ENCODE measurements at places on chromosomes 13 and 19. TPM values are rescaled to one million over a fixed set of nuclear protein-coding genes. Genes with fewer than 3 reads are reported as not detected.
A peak's percentile ranks its signal among the peaks of the same experiment; 100 is the strongest.

Gene NACC1
- 16.8 TPM for total RNA-seq

Gene GATAD2A
- total RNA-seq: 135 TPM

Gene SIGLEC10
- 0.47 TPM for total RNA-seq

Gene ZNF816
- total RNA-seq: 6.4 TPM

Gene SMAD9
- total RNA-seq: not detected

DNA sequence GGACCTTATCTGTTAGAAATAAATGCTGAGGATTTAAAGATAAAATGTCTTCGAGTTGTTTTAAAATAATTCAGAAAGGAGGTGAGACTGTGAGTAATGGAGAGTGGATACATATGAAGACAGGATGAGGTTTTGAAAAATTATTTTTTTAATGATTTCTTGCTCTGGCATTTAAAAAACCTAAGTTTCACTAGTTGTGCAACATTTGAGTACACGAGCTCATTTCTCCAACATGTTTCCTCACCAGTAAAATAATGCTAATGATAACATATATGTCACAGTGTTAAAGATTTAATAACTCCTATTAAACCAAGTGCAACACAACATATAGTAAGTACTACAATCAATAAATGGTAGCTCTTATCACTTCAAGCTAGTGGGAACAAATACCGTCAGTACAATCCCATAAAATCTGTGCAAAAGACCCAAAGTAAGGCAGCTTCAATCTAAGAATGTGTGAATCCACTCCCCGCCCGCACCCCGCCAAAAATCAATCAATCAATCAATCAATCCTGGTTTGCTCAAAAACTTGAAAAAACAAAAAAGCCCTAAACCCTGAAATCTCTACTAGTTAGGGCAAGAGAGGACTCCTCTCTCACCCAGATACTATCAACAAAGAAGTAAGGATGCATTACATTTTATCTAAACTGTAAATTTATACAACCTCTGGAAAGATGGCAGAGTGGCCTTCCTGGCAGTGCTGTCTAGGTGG lies 1.3 kb downstream of the ALG5 start:
- DNase-seq: no peak

DNA sequence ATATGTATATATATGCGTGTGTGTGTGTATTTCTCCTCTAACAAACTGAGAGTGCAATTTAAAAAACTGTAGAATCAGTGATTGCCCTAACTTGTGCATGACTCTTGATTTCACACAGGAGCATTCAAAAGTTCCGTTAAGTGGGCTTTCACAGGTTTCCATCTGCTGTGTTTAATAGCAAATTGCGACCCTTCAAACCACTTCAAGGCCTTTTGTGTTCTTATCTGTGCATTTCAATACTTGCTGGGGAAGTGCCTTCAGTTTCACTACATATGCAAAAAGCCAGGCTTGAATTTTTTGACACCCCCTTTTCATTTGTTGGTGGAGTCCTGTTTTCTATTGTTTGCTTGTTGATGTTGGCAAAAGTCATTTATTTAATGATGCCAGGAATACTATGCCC lies 158.0 kb downstream of the TM9SF2 start:
- DNase-seq: no peak

DNA sequence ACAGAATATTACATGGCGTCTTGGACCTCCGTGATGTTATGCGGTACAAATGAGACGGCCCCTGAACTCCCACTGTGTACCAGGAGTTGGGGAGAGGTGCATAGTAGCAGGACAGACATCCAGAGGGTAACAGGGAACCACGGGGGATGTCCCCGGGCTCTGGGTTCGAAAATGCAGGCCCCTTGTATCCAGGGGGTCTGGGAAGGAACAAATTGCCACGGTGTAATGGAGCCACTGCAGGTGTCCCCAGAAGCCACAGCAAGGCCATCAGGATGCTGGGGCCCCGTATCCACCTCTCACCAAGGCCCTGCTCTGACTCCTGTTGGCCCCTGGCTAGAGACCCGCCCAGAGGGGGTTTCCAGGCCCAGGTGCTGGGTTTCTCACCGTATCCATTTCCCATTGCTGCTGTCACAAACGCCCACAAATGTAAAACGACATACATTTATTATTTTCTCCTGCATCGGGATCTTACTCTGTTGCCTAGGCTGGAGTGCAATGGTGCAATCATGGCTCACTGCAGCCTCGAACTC lies 77.8 kb downstream of the INSR start:
- no peak for DNase-seq

DNA sequence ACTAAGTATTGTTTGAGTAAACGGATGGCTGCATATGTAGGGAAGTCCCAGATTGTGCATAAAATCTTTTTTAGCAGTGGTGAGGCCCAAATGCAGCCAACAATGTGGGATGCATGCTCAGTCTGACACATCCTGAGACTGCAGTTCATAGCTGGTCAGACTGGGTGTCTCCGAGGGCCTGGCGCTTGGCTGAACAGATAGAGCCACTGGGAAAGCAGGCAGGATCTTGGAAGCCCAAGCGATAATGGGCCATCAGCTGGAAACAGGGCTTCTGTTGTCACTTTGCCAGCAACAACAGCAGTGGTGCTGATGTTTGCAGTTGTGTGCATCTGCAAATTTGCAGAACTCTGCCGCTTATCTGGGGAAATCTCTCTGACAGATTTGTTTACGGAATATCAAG lies 36.1 kb downstream of the MTUS2 start:
- no peak for DNase-seq

GRCh38 chr13:31200637-31200971 lies 829 bp downstream of the B3GLCT start:
- peak; percentile 30 for DNase-seq

GRCh38 chr13:51249255-51249654 lies 27.1 kb downstream of the FAM124A start:
- no peak for DNase-seq

GRCh38 chr13:40377783-40378182 lies 288.7 kb downstream of the FOXO1 start:
- DNase-seq: peak; percentile 51

DNA sequence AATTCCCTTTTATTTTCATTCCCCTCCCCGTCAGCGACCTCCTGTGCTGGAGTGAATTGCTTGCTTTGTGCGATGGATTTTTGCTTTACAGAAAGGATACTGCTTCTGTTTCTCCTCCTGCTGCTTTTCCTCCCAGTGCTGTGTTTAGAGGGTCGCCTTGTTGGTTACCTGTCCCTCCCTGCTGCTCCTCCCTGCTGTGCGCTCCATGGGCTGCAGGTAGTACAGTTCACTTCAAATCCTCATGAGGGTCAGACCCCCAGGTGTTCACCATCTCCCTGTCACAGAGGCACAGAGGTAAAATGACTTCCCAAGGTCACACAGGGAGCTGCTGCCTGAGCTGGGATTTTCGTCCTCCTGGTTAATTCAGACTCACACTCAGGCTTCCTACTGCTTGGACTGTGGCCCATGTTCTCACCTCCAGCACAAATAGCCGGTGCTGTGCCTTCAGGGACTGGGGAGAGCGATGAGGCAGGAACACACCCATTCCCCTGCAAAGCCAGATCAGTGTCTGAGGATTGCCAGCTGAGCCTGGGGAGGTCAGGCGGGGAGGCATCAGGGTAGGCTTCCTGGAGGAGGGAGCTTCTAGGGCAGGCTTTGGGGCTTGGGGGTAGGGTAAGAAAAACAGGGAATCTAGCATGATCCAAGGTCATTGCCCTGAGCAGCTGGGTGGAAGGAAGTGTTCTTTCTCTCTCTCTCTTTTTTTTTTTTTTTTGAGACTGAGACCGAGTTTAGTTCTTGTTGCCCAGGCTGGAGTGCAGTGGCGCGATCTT lies 14.4 kb downstream of the BICRA start:
- no peak for DNase-seq

DNA sequence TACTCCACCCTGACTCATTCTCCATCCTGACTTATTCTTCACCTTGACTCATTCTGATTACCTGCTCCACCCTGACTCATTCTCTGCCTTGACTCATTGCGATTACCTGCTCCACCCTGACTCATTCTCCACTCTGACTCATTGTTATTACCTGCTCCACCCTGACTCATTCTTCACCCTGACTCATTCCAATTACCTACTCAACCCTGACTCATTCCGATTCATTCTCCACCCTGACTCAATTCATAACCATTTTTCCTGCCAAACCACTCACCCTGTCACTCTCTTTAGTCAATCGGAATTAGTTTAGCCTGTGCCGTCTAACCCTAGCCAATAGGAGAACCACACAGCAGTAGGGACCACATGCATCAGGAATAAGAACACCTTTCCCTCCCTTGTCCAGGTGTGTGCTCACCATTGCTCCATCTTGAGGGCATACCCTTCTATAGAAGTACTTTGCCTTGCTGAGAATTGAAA lies 1227.4 kb upstream of the PCDH20 start:
- no peak for DNase-seq

DNA sequence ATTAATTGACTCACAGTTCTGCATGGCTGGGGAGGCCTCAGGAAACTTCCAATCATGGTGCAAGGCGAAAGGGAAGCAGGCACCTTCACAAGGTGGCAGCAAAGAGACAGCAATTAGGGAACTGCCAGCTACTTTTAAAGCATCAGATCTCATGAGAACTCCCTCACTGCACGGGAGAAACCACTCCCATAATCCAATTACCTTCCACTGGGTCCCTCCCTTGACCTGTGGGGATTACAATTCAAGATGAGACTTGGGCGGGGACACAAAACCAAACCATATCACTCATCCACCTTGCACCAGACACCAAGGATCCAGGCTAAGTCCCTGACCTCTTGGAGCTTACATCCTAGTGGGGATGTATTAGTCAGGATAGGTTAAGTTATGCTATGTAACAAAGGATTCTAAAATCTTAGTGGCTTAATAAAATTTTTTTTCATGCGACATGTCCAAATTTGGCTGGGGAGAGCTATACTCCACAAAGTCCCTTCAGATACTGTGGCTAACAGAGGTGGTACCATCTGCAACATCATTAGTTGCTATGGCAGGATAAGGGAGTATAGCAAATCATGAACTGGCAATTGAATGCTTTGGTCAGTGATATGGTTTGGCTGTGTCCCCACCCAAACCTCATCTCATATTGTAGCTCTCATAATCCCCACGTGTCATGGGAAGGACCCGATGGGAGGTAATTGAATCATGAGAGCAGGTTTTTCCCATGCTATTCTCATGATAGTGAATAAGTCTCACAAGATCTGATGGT lies 8.3 kb upstream of the FAM187B start:
- DNase-seq: no peak

DNA sequence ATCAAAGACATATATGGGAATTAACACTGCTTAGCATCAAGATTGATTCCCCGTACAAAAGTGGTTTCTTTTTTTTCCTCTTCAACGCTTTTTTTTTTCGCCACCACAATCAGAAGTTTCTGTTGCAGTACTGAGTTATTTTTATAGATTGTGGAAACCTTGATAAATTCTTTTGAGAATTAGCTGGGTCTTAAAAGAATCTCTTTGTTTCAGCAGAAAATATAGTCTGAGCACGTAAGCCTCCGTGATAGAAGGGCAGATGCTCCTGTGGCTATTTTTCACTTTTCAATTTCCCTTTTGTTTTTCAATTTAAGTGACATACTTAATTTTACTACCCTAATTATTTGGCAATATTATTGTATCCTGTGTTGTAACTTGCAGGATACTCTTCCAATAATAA lies 531.8 kb downstream of the DCT start:
- DNase-seq: no peak

DNA sequence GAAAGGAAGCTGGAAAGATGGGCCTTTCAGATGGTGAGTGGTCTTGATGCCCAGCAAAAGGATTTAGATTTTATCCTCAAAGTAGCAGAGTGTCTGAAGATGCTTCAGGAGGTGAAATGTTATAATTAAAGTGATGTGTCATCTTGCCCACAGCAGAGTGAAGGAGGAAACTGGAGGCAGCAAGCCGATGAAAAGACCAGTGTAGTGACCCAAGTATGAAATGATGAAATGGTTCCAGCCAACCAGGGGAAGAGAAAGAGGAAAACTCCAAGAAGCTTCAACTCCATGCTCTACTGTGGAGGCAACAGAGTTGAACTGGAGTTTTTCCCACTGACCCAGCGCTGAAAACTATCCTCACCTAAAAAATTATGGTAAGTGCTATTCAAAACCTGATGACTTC lies 66.7 kb downstream of the FOXO1 start:
- no peak for DNase-seq

DNA sequence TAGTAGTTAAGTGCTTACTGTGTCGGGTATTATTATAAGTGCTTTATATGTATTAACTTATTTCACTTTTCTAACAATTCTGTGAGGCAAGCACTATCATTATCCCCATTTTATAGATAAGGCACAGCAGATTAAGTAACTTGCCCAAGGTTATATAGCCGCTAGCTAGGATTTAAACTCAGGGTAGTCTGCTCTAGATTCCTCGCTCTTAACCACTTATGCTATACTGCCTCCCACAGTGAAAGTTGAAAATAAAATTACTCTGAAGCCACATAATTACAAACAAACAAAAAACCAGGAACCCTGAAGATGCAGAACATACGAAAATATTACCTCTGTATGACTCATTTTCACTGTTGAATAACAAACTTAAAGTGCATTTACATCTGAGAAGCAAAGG lies 3.9 kb downstream of the TEX30 start:
- DNase-seq: no peak

DNA sequence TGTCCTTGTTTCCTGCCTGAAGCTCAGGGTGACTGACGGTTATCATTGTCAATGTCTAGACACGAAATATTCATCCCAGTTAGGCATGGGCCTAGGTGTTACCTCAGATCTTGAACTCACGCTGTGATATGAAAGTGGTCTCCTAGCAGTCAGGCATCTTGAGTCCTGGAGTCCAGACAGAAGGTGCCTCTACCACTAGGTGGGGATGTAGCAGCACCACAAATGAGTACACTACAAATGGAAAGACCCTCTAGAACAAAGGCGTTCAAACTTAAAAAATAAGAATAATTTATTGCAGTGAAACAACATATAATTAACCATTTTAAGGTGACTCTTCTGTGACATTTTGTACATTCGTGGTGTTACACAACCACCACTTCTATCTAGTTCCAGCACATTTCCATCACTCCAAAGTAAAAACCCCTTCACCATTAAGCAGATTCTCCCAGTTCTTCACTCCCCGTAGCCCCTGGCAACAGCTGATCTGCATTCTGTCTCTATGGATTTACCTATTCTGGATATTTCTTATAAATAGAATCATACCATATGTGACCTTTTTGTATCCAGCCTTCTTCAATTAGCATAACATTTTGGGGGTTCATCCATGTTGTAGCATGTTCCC lies 11.9 kb upstream of the FRY start:
- peak; percentile 62 for DNase-seq

DNA sequence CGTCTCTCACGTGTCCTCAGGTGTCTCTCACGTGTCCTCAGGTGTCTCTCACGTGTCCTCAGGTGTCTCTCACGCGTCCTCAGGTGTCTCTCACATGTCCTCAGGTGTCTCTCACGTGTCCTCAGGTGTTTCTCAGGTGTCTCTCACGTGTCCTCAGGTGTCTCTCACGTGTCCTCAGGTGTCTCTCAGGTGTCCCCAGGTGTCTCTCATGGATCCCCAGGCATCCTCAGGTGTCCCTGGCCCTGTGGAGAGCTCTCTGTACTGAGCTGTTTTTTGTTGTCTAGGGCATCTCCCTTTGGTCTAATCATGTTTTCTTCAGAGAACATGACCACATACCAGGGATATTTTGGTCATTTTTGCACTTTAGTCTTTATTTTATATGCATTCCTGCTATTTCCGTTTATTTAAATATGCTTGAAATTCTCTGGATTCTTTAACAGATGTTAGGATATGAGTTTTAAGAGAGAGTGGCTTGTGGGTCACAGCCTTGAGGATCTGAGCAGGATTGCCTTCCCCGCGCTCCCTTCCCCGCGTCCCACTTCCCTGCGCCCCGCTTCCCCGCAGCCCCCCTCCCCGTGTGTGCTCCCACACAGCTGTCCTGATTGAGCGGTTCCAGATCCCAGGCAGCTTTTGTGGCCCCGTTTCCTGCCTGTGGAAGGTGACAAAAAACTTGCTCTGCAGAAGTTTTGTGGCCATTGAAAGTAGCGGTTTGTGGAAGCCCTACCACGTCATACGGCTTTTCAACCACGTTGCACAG lies 31.9 kb downstream of the ATP4B start:
- no peak for DNase-seq

All from CD8-positive, alpha-beta T cell (primary cell).